CD4-positive, alpha-beta T cell treated with Interleukin-17A for 1 hour (primary cell): ENCODE measurements at places on chromosomes 1 and 21.

DNA sequence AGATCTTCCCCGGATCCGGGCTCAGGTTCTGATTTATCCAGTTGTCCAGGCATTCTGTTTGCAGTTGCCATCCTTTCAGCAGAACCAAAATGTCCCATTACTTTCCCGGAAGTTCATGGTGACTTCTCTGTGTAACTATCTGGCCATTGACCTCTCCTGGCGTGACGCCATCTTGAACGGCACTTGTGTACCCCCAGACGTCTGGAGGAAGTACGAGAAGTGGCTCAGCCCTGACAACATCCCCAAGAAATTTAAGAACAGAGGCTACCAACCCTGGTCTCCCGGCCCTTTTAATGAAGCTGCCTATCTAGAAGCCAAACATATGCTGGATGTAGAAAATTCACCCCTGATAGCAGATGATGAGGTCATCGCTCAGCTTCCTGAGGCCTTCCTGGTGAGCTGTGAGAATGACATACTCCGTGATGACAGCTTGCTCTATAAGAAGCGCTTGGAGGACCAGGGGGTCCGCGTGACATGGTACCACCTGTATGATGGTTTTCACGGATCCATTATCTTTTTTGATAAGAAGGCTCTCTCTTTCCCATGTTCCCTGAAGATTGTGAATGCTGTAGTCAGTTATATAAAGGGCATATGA, 22.4 kb downstream of the AADACL4 start:
- no peak for DNase-seq

DNA sequence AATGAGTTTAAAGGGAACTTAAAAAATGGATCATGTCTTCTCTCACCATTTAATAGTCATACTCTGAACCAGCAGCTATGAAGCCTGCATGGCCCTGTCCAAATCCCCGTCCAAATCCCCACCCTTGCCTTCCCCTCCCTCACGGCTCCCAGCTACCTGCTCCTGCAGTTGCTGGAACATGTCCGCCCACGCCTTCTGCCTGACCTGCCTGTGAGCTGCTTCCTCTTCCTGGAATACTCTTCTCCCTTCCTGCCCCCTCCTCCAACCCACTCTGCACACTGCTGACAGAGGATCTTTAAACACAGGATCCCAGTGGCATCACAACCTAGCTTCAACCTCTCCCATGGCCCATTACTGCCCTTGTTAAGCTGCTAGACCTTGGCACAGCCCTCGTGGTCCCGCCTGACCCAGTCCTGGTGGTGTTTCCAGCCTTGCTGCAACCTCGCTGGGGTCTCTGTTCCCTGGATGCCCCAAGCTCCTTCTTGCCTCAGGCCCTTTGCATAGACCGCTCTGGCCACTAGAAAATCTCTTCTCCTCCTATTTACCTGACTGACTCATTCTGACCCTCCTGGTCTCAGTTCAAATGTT, 118.3 kb downstream of the PTPRU start:
- DNase-seq: no peak

DNA sequence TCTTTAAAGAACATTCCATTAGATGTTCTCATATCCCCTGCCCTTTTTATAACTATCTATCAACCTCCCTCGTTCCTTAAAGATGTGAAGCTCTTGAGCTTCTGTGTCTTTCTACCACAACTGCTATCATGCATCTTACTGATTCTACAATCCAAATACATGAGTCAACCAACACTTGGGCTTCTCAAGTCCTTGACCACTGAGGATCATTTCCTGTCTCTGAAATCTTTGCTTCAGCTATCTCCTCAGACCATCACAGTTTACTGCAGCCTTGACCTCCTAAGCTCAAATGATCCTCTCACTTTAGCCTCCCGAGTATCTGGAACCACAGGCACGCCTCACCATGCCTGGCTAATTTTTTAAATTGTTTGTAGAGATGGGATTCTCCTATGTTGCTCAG, 75.2 kb downstream of the FMO4 start:
- no peak for DNase-seq

DNA sequence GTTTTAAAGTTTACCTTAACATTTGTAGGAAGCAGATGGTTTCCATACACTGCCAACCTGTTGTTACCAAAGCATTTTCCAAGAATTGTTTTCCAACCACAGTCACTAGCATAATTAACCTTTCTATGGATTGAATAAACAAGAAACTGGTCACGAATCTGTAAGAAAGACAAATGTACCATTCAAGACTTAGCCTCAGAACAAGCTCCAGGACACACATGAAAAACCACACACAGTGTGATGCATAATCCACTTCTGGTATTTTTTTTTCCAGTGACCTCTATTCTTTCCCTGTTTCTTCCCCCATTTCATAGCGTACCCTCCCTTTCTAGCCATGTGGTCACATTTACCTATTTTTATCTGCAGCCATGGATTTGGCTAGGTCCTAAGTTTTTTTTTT, 29.6 kb upstream of the C1orf87 start:
- DNase-seq: no peak

- DNase-seq: no peak
Measured at GRCh38 chr1:162179121-162179520, 109.6 kb downstream of the NOS1AP start.

- DNase-seq: no peak
Measured at GRCh38 chr21:15732996-15733329, 3.2 kb downstream of the USP25 start.

- no peak for DNase-seq
Measured at GRCh38 chr1:28067523-28068090, 20.8 kb downstream of the EYA3 start.

DNA sequence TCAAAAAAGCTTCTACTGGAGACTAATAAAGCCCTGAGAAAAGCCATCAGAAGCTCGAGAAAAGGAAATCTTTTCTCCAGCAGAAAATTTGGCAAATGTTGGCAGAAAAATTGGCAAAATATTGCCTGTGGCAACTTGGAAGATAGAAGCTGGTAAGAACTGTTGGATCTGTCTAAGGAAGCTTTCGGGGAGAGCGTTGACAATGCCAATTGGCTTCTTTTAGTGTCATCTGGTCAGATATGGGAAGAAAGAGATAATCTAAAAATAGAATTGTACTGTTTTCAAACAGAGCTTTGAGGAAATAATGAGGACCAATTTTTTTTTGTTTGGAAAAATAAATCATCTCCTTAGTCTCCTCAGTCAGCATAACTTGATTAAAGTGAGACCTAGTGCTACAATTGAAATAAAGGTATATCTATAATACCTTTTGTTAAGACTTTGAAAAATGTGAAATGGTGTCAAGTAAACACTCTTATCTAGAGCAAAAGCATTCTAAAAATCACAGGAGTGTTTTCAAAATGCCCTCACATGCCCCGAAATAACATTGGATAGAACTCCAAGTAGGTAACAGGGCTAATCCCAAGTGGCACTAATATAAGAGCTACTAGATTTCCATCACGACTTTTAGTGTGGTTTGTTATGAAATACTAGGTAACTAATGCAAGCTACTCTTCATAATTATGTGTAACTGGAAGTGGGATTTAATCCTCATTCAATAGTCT, 882.2 kb upstream of the B3GALT2 start:
- no peak for DNase-seq

GRCh38 chr1:60891765-60892164, 190.6 kb upstream of the NFIA start:
- no peak for DNase-seq

DNA sequence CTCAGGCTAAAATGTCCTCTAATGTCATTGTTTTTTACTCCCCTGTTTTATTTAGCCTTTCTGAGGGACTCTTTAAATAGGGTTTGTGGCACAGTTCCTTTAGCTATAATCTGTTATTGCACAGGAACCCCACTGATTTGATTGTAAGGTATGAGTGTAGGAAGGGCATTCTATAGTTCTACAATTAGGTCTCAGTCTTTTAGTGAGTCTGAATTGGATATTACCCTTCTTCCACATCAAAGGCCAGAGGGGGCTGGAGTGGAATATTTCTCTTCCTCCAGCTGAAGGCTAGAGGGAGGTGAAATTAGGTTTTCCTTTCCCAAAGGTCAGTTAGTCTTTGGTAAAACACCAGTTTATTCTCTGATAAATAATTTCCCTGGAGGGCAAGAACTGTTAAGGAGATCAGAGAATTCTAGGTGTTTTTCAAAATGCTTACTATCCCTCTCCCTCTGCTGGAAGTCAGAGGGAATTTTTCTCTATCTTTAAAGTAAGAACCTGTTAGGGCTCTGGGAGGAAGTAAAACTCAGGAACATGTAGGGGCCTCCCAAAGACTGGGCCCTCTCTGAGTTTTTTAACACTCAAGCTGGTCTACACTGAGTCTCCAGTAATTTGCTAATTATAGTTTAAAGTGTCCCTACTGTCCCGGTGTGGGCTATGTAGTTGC, 176.3 kb upstream of the ZNHIT6 start:
- DNase-seq: no peak

DNA sequence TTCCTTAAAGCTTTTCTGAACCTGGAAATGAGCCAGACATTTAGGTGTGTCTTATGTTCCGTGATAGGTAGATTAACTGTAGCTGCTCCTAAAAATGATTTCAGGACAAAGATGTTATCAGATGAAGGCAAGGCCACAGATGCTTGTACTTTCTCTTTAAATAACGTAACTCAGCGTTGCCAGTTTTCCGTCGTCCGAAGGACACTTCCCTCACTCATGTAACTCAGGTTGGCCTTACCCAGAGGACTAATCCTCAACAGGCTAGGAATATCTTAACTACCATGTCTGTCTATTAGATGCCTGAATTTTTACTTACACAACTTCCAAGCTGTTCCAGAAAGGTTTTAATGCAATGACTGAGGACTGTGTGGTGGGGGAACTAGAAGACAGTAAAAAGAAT, 35.4 kb upstream of the FAM89A start:
- no peak for DNase-seq

DNA sequence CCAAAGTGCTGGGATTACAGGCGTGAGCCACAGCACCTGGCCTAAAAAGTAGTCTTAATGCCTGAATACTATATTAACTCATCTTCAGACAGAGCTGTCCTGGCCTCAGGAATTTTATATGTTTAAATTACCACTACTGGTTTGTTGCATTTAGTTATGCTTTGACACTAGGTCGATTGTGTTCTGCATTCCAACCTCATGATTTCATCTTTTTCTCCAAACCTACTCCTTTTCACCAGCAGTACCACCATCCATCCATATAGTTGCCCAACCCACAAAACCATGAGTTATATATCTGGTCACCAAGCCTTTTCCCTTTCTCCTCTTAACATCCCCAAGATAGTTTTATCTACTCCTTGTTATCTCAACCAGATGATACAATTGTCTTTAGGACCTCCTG, 22.6 kb downstream of the FMO5 start:
- no peak for DNase-seq
